ENCODE measurements at places on chromosomes 3 and 15.

DNA sequence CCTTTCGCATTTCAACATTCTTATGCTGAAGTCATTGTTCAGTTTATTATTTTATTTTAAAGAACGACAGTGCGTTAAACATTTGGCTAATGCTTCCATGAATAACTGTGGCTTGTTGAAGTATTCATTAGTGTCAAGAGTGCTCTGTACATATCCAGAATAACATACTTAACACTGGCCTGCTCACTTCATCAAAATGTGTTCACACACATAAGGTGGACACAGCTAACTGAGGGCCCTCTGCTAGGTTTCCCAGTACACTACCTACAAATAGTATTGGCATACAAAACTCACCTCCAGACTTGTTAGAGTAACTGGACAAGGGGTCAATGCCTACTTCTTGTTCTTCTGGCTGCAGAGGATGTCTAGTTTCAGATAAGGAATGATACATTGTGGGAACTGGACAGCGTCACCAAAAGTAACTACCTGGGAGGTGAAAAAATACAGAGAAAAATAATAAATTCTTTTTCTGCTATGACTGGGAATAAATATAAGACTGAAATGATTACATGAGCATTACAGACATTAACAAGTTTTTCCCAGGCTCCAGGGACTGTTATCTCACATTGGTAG, 234.2 kb downstream of the TBC1D5 start:
- DNase-seq: no peak

- DNase-seq: no peak
Measured at GRCh38 chr3:57587905-57588304, 9.2 kb downstream of the ARF4 start.

DNA sequence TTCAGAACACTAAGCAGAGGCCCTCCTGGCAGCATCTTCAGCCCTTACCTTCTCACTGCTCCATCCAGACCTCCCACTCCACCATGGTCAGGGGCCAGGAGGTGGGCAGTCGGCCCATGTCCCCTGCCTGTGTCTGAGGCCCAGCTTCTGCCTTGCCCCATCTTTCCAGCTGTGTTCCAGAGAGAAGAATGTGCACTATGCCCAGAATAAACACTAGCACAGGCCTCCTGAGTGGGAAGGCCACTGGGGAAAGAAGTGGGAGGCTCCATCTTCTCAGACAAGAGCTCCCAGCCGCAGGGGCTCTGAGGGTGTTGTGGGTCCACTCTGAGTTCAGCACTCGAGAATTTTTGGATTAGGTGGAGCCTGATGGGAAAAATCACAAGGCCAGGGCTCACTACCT, 44.5 kb downstream of the ADCY5 start:
- no peak for DNase-seq

DNA sequence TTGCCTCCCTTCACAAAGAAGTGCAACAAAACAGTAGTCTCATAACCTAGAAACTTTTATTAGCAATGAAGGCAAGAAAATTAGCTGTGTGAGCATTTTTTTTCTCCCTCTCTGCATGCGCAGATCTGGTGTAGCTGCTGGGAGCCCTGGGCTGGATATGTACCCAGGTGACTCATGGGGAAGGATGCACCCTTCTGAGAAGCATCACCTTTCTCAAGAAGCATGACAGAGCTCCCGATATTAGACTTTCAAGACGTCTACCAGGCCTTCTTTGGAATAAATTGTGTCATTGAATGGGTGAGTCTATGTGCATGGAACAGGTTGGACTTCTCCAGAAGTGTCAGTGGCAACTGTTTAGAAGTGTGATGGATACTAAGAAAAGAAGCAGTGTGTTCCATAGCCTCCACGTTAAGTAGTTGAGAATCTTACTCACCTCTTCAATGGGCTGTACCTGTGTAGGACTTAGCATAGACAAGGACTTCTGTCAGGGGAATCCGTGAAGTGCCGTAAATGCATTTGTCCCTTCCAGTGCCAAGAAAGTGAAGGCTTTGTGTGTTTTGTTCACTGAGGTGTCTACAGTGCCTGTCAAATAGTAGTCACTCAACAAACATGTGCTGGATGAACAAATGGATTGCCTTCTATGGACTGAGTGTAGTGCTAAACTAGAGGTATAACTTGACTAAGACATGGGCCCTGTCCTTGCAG, 47.7 kb upstream of the RASGRP1 start:
- DNase-seq: no peak

GRCh38 chr15:61299075-61299763, 70.1 kb upstream of the RORA start:
- no peak for DNase-seq

GRCh38 chr15:58703610-58704009, 45.9 kb downstream of the ADAM10 start:
- DNase-seq: no peak

- no peak for DNase-seq
Measured at GRCh38 chr15:70533931-70534742, 229.2 kb downstream of the UACA start.

- no peak for DNase-seq
Measured at GRCh38 chr3:48215466-48215865, 7.8 kb upstream of the CAMP start.

GRCh38 chr3:14305324-14305723, 97.1 kb upstream of the SLC6A6 start:
- no peak for DNase-seq

- no peak for DNase-seq
Measured at GRCh38 chr3:108527109-108527508, 16.7 kb upstream of the MYH15 start.

DNA sequence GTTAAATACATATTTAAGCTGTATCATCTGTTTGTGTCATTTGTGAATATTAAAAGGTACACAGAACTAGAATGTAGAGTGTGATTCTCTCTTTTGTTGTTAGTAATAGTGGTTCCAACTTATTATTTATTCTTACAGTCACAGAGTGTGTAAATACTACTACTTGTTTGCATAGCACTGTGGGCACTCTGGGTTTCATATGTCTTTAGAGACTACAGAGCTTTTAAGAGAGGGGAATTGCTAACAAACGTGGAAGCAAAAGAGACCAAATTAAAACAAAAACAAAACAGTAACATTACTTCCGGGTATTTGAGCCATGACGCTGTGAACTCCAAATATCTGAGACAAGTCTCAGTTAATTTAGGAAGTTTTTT, 828.0 kb upstream of the DPPA4 start:
- no peak for DNase-seq

DNA sequence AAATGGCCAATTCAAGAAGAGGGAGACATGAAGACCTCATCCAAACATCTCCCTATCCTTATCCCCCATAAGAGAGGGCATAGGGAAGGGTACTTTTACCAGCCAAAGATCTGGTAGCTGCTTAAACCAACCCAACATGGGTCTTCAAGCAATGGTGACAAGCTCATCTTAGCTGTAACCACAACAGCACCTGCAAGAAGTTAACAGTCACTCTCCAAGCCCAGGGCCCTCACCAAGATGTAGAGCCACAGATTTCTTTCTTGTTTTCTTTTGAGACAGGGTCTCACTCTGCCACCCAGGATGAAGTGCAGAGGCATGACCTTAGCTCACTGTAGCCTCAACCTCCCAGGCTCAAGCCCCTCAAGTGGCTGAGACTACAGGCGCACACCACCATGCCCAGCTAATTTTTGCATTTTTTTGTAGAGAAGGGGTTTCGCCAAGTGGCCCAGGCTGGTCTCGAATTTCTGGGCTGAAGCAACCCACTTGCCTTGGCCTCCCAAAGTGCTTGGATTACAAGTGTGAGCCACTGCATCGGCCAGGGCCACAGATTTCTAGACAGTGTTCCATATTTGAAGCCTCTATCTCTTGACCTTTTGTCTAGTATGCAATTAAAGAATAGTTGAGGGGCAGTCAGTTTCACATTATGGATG, 57.1 kb downstream of the DHX30 start:
- DNase-seq: no peak

GRCh38 chr3:150917951-150918350, 12.7 kb upstream of the MINDY4B start:
- no peak for DNase-seq

- no peak for DNase-seq
Measured at GRCh38 chr3:50414616-50415015, 55.3 kb upstream of the TMEM115 start.

DNA sequence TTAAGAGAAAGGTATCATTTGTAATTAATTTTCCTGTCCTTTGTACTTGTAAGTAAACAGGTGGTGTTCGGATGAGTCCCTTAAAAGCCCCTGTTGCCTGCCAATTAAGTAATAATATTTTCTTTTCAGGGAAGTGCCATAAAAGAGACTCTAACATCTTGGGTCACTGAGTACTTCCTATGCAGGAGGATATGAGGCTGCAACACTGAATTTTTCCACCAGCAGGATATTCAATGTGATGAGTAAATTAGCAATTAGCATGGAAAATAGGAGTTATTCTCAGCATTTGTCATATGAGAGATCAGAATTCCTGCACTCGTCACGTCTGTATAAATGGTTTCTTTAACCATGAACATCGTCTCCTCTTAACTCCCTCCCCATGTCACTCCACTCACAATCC, 45.4 kb downstream of the WWTR1 start:
- DNase-seq: no peak

DNA sequence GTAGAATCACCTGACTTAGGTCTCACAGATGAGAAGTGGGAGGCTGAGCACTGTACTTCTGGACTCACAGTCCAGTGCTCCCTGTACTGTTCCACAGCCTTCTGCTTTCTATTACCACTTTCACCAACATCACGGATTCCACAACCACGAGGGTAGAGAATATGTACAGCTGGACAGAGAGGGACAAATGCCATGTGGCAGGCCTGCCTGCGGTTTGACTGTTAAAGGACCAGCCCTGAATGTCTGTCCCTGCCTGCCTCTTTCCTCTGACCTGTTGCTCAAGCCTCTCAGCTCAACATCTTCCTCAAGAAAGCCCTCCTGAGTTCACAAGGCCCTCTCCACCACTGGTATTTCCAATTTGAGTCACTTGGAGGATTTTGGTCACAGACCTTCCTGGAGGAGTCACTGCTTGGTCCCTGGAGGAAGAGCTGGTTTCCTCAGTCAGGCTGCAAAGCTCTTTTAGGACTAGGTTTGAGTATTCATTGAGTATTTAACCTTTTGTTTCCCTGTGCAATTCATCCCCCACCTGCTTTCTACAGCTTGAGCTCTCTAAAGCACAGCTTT, 49.1 kb downstream of the RAB11A start:
- DNase-seq: no peak

GRCh38 chr15:67755264-67755663, 70.0 kb upstream of the SKOR1 start:
- no peak for DNase-seq

DNA sequence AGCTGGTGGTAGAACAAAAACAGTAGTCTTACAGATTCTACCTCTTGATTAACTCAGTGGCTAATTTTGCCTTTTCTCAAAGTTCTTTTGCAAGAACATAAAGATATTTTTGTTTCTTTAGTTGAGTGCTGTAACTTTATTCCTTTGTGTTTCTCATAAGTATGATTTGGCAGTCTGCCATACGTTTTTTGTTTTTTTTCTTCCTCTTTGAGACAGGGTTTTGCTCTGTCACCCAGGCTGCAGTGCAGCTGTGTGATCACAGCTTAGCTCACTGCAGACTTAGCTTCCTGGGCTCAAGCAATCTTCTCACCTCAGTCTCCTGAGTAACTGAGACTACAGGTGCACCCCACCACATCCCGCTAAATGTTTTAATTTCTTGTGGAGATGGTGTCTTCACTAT, 22.4 kb downstream of the B3GNT5 start:
- no peak for DNase-seq

DNA sequence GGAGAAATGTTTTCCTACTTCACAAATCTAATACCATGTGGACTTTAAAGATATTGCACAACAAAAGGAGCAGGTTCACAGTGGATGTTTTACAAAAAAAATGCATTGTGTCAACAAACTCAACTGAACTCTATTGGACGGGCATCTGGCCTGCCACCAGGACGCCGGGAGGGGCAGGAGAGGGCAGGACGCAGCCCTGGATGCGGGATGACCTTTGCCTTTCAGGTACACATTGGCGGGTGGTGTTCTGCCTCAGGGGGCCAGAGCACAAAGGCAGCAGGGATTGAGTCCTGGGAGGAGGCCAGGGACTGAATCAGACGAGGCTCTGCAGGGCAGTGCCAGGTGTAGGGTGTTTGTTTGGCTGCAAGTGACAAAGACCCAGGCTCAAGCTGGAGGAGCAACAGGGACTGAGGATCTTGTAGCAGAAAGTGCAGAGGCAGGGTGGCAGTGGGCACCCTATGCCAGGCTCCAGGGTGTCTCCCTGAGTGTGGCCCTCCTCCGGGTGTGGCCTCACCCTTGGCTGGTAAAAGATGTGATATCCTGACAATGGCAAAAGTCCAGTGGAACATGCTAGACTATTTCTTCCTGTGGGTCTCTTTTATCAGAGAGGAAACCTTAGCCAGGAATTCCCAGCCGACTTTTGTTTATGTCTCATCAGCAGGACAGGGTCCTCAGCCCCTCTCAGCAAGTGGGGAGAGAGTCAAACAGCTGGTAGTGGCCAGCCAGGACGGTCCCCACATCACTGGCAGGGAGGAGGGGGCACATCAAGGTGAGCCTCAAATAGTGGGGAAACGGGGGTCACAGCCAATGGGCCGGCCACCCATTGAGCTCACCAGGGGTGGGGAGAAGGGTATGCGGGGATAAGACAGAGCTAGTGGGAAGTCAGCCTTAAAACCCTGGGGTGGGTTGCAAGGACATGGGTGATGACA, 29.7 kb upstream of the KLF13 start:
- no peak for DNase-seq

DNA sequence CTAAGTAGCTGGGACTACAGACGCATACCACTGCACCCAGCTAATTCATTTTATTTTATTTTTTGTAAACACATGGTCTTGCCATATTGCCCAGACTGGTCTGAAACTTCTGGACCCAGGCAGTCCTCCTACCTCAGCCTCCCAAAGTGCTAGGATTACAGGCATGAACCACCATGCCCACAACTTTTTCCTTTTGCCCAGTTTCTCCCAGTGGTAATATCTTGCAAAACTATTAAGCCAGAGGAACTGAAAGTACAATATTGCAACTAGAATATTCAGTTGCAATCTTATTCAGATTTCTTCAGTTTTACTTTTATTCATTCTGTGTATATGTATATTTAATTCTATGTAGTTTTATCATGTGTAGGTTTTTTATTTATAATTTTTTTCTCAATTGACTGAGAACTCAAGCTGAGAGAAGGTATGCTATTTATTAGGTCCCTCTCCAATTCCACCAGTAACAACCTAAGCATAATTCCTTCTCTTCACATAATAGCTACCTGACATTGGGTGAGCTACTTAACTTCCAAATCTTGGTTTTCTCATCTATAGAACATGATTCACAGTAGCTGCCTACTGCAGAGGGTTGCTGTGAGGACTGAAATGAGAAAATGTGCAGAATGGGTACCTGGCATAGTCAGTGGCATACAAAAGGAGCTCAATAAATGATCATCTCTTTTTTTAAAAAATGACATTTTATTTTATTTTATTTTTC, 30.8 kb downstream of the KLHL18 start:
- DNase-seq: no peak

GRCh38 chr3:55902221-55902900, 415.3 kb upstream of the WNT5A start:
- no peak for DNase-seq

- no peak for DNase-seq
Measured at GRCh38 chr3:43957553-43957952, 266.8 kb downstream of the ABHD5 start.

- no peak for DNase-seq
Measured at GRCh38 chr3:162610261-162610660, 1113.7 kb downstream of the OTOL1 start.
